ENCODE measurements at places on chromosomes 4 and X.

- no peaks in the 10 kb centered on the region for H3K27me3 ChIP-seq
- H3K27ac ChIP-seq = peak overlapping the region; percentile 38
- DNase-seq = no peak
- H3K4me3 ChIP-seq = no peak overlapping the region
- no peaks in the 10 kb centered on the region for H3K36me3 ChIP-seq
These were observed 267.3 kb upstream of the TET2 start for GRCh38 chr4:104879367-104879766.

- H3K27me3 ChIP-seq = no peaks in the 10 kb centered on the region
- no peaks in the 10 kb centered on the region for H3K4me1 ChIP-seq
- no peak overlapping the region for H3K4me3 ChIP-seq
These were observed 1.4 kb downstream of the ANK2 start for GRCh38 chr4:113050837-113051236.

DNA sequence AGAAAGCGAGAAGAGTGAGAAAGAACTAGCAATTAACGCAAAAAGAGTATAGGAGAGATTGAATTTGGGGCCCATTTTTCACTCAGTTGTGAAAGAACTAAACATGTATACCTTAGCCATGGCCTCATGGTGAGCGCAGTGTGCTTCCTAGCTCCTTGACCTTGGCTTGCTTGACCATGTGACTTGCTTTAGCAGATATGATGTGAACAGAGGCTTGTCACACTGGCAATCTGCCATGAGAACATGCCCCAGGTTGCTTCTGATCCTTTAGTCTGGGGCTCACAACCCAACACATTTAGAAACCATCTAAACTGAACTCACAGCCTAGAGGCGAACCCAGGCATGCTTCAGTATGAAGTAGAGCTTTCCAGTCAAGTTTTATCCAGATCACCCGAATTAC is 260.1 kb upstream of the FTHL17 start:
- H3K27me3 ChIP-seq = no peaks in the 10 kb centered on the region
- H3K4me1 ChIP-seq = no peaks in the 10 kb centered on the region
- no peaks in the 10 kb centered on the region for H3K36me3 ChIP-seq
- no peak for DNase-seq

GRCh38 chr4:12446657-12447185 is 1018.0 kb upstream of the HS3ST1 start:
- H3K36me3 ChIP-seq = no peaks in the 10 kb centered on the region
- no peaks in the 10 kb centered on the region for H3K4me1 ChIP-seq
- no peak overlapping the region for H3K4me3 ChIP-seq
- H3K27me3 ChIP-seq = no peaks in the 10 kb centered on the region
- no peak overlapping the region for H3K27ac ChIP-seq

GRCh38 chr4:6898763-6899162 is 10.9 kb upstream of the TBC1D14 start:
- no peak overlapping the region for H3K27ac ChIP-seq
- DNase-seq = no peak
- no peaks in the 10 kb centered on the region for H3K4me1 ChIP-seq
- no peaks in the 10 kb centered on the region for H3K27me3 ChIP-seq

DNA sequence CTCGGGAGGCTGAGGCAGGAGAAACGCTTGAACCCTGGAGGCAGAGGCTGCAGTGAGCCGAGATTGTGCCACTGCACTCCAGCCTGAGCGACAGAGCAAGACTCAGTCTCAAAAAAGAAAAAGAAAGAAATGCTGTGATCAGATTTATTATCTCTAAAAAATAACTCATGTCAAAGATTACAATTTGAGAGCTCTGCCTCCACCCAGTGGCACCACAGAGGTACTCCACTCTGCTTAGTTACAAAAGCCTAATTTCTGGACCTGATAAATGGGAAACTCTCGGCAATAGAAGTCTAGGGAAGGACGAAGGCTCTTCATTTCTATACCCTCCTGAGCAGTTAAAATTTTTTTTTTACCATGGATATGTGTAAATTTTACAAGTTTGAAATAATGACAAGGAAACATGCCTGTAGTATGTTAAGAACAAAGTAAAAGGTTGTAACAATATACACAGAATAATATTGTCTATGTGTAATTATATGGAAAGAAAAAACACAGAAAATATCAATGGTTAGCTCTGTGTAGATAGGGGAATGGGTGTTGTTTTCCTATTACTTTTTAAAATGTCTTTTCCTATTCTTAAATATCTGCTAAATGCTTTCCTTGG is 149.8 kb downstream of the STIM2 start:
- no peak overlapping the region for H3K27ac ChIP-seq
- no peaks in the 10 kb centered on the region for H3K27me3 ChIP-seq
- peaks cover 6% of the 10 kb centered on the region for H3K36me3 ChIP-seq
- DNase-seq = no peak
- no peaks in the 10 kb centered on the region for H3K4me1 ChIP-seq

DNA sequence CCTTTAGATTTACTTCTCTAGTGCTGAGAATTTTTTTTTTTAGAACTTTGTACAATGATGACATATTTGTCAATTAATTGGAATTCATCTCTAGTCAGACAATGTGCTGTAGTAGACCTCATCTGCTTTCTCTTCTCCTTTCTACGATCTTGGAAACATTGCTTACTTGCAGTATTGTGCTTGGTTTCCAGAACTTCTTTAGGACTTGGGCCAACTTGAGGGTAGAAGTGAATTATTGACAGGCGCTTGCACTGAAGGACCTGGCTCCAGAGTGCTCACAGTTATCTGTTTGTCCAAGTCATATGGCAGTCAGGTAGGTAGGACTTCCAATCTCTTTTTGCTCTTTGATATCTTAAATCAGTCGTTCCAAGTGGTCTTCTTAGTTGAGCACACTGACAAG is 39.6 kb downstream of the FNIP2 start:
- no peaks in the 10 kb centered on the region for H3K36me3 ChIP-seq

DNA sequence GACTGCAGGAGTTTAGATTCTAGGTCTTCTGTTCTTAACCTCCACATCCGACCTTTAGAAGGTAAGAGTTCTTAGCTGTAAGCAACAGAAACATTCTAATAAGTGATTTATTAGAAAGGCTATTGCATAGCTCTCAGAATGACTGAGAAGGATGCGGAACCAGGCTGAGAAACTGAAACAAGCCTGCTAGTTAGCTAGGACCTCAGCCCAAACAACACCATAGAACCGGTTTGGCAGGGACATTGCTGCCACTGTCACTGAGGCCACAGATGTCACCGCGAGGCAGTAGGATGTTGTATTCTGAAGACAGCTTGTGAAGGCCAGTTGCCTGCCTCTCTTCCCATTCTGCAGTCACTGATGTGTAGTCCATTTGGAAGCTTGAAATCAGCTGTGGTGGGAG is 160.0 kb upstream of the ARX start:
- no peaks in the 10 kb centered on the region for H3K27me3 ChIP-seq
- DNase-seq = no peak
- H3K27ac ChIP-seq = no peak overlapping the region
- H3K4me1 ChIP-seq = no peaks in the 10 kb centered on the region
- no peaks in the 10 kb centered on the region for H3K36me3 ChIP-seq

DNA sequence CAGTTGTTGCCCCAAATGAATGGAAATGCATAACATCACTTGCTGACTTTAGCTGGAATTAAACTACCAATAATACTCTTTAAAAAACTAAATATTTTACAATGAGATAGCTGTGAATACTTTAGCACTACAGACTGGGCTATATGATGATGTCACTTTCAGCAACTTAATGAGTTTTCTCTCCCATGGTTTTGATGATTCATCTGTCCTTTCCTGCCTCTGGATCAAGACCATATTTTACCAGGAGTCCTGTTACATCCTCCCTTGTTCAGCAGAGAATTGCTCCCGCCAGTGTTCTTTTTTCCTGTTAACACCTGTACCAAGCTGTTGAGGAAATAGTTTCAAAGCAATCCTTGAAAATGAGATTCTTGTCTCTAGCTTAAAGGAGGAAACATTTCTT is 543.0 kb downstream of the SPRY1 start:
- H3K27me3 ChIP-seq = no peaks in the 10 kb centered on the region
- no peak overlapping the region for H3K4me3 ChIP-seq
- H3K27ac ChIP-seq = no peak overlapping the region
- H3K36me3 ChIP-seq = no peaks in the 10 kb centered on the region
- no peaks in the 10 kb centered on the region for H3K4me1 ChIP-seq
- DNase-seq = no peak

DNA sequence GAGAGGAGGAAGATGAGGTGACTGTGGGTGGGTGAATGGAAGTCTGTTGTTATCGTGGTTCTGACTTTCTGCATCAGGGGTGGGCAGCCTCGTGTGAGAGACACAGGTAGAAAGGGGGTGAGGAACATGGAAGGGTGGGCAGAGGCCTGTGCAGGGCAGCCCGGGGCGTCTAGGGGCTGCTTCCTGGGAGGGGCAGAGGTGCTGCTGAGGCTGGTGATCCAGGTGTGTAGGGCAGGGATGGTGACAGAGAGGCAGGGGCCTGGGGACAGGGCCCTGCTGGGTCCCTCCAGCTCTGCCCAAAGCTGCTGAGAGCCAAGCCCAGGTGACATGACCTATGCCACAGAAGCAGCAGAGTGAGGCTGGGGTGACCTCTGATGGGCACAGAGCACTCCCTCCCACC is 89.7 kb upstream of the C4orf50 start:
- no peaks in the 10 kb centered on the region for H3K27me3 ChIP-seq
- DNase-seq = no peak
- no peaks in the 10 kb centered on the region for H3K4me1 ChIP-seq
- H3K36me3 ChIP-seq = no peaks in the 10 kb centered on the region
- no peak overlapping the region for H3K27ac ChIP-seq

All from esophagus squamous epithelium (tissue), 5 donors.